ENCODE measurements at places on chromosomes 4 and X.

GRCh38 chr4:139560406-139561104 lies 4.5 kb upstream of the SETD7 start:
- no peak for DNase-seq

- no peak for DNase-seq
These were observed 19.8 kb downstream of the PSAPL1 start for GRCh38 chr4:7414736-7415510.

GRCh38 chr4:16684097-16684496 lies 214.3 kb downstream of the LDB2 start:
- DNase-seq, result no peak

DNA sequence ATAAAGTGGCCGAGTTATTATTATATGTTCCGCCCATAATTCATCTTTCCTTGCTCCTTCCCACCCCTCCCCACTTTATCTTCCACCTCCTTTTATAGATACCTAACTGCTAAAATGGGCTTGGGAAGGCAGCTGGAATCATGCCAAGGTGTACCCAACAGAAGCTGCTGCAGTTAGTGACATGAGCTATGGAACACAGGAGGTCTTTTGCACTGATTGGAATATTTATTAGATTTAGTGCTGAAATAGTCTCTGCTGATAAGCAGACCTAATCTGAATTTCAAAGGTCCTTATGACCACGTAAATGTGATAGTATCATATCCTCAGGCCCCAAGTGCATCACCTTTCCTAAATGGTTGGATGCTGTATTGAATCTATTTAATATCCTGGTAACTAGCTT lies 64.9 kb downstream of the HMGB2 start:
- no peak for DNase-seq

GRCh38 chrX:147679356-147680005 lies 232.2 kb upstream of the FMR1 start:
- no peak for DNase-seq

DNA sequence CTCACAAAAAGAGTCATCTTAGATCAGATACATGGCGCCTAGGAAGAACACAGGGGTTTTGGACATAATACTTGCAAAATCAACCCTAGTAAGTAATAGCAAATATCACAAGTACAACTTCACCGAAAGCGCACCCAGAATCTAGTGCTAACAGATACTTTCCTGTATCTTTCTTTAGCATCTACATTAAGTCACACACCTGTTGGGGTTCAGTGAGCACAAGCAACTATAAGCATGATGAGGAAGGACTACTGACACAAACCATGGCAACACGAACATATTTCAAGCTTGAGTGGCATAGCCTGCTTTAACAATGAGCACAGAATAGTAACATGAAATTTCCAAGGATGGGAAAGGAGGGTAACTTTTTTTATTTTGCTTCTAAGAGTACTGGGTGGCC lies 116.1 kb downstream of the GPC3 start:
- DNase-seq, result no peak

DNA sequence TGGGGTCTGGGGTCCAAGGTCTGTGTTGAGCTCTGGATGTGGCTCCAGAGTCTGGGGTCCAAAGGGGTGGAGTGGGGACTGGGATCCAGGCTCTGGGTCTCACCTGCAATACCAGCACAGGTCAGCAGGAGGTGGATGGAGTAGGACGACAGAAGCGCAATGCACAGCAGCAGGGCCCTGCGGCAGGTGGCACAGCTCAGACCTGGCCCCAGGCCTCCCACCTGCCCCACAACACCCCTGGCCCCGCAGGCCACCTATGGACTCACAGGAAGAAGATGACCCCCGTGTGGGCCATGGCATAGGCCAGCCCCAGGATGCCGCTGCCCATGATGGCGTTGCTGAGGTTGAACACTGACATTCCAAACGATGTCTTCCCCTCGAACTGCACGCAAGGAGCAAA lies 3.4 kb downstream of the SLC38A5 start:
- no peak for DNase-seq

- no peak for DNase-seq
These were observed 94.4 kb downstream of the GRIA2 start for GRCh38 chr4:157314906-157315305.

All from ecto neural progenitor cell (in vitro differentiated cells).